ENCODE measurements at places on chromosomes 4 and X.

DNA sequence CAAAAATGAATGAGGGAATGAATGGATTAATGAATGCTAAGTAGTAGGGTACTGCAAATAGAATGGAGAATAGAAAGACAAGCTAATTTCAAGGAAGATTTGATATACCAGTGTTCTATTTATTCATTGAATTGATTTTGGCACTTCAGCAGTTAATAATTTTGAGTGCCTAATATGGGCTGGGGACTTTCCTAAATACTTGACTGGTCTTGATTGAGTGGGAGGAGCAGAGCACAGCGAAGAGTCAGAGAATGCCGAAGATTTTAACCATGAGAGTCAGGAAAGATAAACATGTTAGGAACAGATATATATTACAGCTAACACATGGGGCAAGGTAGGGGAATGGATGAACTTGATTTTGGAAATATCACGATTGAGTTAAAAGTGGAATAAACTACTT, 10.6 kb downstream of the IL15 start:
- no peak for DNase-seq

DNA sequence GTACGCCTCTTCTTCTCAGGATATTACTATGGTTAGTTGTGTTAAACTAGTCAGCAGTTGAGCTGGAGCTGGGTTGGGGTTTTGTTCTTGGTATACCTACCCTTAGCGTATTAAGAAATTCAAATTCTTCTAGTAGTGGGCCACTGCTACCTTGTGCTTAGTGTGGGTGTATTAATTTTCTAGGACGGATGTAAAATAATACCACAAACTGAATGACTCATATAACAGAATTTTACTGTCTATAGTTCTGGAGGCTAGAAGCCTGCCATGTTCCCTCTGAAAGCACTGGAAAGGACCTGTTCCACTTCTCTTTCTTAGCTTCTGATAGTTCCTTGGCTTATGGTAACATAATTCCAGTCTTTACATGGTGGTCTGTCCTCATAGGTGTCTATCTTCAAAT, 1274.7 kb downstream of the ADGRL3 start:
- DNase-seq: no peak

- DNase-seq: no peak
These were observed 15.3 kb downstream of the PPARGC1A start for GRCh38 chr4:23874536-23874901.

GRCh38 chr4:127370604-127371003, 262.2 kb upstream of the INTU start:
- DNase-seq: no peak

- no peak for DNase-seq
These were observed 67.4 kb downstream of the APBB2 start for GRCh38 chr4:41146716-41147506.

GRCh38 chr4:169220447-169220846, 50.3 kb downstream of the SH3RF1 start:
- DNase-seq: no peak

GRCh38 chr4:150960079-150960478, 55.0 kb downstream of the LRBA start:
- no peak for DNase-seq

GRCh38 chr4:31069151-31069550, 349.0 kb downstream of the PCDH7 start:
- no peak for DNase-seq

GRCh38 chrX:68929332-68930150, 100.7 kb downstream of the EFNB1 start:
- DNase-seq: no peak
